ENCODE measurements at places on chromosomes 2 and 18.

DNA sequence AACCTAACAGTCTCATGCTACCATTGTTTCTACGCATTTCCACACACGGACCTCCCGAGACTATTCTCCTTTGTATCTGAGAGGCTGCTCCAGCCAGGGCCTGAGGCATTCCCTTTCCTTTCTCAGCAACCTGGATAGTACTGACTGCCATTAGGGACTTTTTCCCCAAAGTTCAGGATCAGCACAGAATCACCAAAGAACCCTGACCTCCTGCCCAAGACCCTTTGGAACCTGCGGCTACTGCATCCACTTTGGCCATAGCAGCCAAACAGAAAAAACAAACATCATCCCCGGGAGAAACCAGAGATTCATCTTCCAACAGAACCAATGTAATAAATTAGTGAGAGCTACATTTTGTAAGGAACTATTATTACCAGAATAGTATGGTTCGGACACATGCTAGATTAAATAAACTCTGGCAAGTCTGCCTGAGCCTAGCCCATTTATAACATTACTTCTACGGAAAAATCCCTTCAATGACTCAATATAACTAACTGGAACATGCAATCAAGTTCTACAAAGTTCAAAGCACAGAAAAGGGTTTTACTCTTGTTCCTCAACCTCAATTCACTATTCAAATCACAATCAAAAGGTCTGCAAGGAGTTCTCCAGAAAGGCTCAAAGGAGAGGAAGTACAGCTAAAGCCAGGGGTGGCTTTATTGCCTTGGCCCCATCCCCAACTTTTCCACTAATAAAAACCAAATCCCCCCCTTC lies 51.8 kb downstream of the LPIN2 start:
- DNase-seq = no peak

DNA sequence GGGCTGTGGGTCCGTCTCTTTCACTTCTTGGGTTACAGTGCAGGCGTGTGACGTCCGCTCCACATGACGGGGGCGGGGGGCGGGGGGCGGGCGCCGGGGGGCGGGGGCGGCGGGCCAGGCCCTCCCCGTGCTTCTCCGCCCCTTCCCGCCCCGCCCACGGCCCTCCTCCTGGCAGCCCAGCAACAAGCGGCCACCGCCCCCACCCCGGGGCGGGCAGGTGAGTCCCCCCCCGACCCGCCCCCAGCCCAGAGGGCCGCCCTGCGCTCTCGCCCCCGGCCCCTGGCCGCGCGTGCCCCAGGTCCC lies 3.6 kb downstream of the ZNF516 start:
- DNase-seq = peak; percentile 74

GRCh38 chr2:168517816-168518215 lies 61.7 kb downstream of the CERS6 start:
- DNase-seq = no peak

GRCh38 chr18:48662011-48662661 lies 123.3 kb downstream of the CTIF start:
- no peak for DNase-seq

GRCh38 chr18:45335282-45336043 lies 279.8 kb upstream of the SLC14A2 start:
- no peak for DNase-seq

DNA sequence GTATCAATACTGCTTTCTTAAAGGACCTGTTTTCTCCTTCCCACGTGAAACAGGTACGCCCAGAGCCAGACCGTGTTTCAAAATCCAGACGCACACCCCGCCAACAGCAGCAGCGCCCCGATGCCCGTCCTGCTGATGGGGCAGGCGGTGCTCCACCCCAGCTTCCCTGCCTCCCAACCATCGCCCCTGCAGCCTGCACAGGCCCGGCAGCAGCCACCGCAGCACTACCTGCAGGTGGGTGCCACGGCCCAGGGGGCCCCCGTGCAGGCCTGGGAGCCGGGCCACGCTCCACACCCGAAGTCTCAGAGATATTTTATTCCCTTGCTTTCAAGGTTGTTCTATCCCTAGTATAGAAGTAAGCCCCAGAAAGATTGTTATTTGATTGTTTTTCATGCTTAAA lies 8.8 kb upstream of the RPL31 start:
- no peak for DNase-seq

- no peak for DNase-seq
These were observed 110.7 kb downstream of the SH3RF3 start for GRCh38 chr2:109239720-109240119.

GRCh38 chr18:77062518-77063003 lies 70.0 kb downstream of the MBP start:
- DNase-seq = peak; percentile 88

- no peak for DNase-seq
These were observed 21.6 kb downstream of the SNORC start for GRCh38 chr2:232891621-232892071.

- peak; percentile 58 for DNase-seq
These were observed 421 bp upstream of the VAMP5 start for GRCh38 chr2:85583667-85584353.

DNA sequence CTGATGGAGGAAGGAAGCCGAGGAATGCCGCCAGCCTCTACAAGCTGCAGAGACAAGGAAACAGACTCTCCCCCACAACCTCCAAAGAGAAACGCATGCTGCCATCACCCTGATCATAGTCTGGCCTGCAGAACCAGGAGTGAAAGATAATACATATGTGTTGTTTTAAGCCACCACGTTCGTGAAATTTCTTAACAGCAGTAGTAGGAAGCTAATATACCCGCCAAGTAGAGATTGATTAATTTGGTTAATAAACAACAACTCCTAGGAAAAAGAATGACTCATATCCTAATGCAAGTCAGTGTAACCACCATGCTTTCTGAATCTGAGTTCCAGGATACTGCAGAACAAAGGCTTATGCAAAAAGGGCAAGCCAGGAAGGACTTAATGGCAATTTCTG lies 36.6 kb downstream of the LONRF2 start:
- DNase-seq = no peak

- DNase-seq = no peak
These were observed 2.0 kb downstream of the WDR35 start for GRCh38 chr2:19987936-19988335.

GRCh38 chr2:210620456-210620855 lies 64.1 kb downstream of the CPS1 start:
- no peak for DNase-seq

- DNase-seq = no peak
These were observed 23.2 kb downstream of the METTL8 start for GRCh38 chr2:171410624-171411023.

DNA sequence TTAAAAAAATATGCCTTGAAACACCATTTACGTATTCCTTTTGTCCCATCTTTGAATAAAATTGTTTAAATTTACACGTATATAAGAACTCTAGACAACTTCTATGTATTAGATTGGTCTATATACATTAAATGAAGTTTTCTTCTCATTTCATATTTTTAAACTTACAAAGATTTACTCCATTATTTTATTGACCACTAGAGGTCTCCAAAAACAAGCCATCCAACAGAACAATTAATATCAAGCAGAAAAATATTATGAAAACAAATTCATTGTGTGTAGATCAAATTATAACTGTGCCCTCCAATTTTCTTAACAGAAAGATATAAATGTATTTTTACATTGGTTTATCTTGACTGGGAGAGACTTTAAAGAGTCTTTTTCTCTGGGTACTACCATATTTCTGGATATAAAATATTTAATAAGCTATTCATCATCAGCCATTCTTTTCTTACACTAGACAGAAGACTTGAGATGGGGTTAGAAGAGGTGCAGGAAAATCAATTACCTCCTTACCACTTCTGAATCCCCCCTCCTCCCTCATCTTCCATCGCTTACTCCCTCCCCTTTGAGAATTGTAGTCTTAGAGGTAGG lies 66.5 kb downstream of the DPP4 start:
- peak; percentile 57 for DNase-seq

- no peak for DNase-seq
These were observed 98.4 kb upstream of the SIX3 start for GRCh38 chr2:44843086-44843485.

DNA sequence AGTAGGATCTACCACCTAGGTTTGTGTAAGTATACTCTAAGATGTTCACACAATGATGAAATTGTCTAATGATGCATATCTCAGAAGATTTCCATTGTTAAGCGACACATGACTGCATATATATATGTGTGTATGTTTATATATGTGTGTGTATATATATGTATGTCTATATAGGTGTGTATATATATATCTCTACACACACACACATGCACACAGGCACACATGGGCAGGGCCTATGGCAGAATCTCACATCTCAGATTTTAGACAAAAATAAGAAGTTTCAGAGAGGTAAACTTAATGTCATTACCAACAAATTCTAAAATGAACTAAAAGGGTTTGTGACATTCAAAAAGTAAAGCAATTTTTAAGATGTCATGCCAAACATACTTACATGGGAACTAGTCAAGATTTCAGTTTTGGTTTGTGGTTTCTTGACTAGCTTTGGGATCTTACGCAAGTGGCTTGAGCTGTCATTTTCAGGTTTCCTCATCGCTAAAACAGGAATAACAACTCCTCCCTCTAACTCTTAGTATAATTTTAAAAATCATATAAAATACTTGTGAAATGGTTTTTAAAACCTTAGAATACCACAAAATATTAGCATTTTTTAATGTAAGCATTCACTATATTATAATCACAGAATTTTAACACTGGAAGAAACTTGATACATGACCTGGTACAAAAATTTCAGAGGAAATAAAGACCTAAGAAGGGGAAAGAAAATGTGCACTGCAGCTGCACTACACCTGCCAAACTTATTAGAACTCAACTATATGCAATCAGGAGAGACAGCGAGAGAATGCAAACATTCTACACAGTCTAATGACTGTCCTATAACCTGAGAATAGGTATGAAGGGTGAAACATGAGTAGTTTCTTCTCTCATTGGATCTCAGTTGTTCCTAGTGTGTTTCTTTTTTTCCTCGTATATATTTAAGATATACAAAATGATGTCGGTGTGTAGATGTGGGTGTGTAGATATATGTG lies 75.7 kb downstream of the TTC21B start:
- peak; percentile 29 for DNase-seq

DNA sequence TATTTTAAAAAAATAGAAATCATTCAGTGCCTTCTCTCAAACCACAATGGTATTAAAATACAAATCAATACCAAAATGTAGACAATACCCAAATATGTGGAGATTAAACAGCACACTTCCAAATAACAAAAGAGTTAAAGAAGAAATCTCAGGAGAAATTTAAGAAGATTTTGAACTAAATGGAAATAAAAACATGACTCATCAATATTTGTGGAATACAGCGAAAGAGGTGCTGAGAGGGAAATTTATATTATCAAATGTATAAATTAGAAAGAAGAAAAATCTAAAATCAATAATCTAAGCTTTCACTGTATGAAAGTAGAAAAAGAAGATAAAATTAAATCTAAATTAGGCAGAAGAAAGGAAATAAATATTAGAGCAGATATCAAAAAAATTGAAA lies 233.1 kb downstream of the RPIA start:
- DNase-seq = no peak
